ENCODE measurements at places on chromosomes 11 and 22.
A peak's percentile ranks its signal among the peaks of the same experiment; 100 is the strongest.

- no peak for DNase-seq
Observed at GRCh38 chr11:47617417-47617809, 23.2 kb upstream of the C1QTNF4 start.

DNA sequence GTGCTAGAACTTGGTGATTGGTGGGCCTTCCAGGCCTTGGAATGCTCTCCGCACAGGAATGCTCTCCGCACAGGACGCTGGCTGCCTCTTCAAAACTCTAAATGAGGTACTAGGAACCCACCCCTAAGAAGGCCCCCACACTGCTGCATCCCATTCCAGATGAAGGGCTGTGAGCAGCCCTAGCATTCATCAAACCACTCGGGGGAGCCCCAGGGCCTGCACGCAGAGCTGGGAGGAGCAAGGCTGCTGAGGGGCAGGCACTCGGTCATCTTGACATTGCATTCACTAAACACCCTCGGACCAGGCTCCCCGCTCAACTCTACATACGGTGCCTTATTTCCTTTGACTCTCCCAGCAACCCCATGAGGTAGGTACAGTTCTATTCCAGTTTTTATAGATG is 49.2 kb upstream of the EMID1 start:
- no peak for DNase-seq

DNA sequence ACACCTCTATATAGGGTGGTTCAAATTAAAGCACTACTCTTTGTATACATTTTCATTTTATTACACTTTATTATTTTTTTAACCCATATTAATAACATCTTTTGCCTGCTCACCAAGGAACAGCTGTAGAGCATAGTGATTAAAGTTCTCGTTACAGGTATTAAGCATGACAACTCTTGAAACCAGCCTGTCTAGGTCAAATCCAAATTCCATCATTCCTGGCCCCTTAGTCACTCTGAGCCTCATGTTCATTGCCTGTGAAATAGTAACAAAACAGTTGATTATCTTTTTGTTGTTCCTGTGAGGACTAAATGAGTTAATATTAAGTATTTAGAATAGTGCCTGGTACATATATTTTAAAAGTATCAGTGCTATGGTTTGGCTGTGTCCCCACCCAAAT is 334.5 kb downstream of the RAB38 start:
- no peak for DNase-seq

- DNase-seq: no peak
Observed at GRCh38 chr11:57460022-57460757, at the start of gene RTN4RL2. RTN4RL2 (plus strand) TSS chr11:57460528; CDS start chr11:57460866, 338 bp downstream.

GRCh38 chr22:46574993-46575910 is 37.8 kb upstream of the CELSR1 start:
- no peak for DNase-seq

GRCh38 chr11:45750439-45750838 is 54.5 kb upstream of the SLC35C1 start:
- DNase-seq: no peak

- peak; percentile 62 for DNase-seq
Observed at GRCh38 chr11:117907276-117908108, 21.7 kb downstream of the TMPRSS13 start.

- DNase-seq: no peak
Observed at GRCh38 chr22:28002863-28003565, 84.0 kb upstream of the PITPNB start.

- DNase-seq: no peak
Observed at GRCh38 chr11:35786188-35786587, 123.6 kb downstream of the TRIM44 start.

- DNase-seq: no peak
Observed at GRCh38 chr22:38228873-38229740, 27.3 kb downstream of the MAFF start.

DNA sequence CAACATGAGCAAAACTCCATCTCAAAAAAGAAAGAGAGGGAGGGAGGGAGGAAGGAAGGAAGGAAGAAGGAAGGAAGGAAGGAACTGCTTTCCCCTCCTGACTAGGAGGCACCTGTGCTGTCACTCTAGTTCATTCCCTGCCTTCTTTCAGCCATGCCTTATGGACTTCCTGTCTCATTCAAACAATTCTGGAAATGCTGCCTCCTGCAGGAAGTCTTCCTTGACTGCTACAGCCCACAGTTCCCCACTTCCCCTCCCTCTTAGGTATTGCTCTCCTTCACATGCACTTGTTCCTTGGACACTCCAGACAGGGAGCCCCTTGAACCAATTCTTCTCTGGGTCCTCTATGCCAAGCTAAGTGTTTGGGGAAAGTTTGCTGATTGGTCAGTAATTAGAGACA is 31.6 kb upstream of the WNT11 start:
- no peak for DNase-seq

- no peak for DNase-seq
Observed at GRCh38 chr22:24146194-24146616, 35.1 kb upstream of the SUSD2 start.

DNA sequence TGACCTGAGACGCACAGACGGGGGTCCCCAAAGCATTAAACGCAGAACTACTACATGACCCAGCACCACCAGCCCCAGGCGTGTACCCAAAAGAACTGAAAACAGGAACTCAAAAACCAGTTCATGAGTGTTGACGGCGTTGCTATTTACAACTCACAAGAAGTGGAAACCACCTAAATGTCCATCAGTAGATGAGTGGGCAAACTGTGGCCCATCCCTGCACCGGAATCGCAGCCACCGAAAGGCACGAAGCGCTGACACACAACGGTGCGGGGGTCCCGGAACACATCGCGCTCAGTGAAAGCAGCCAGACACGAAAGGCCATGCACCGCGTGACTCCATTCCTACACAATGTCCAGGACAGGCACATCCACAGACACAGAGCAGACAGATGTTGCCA is 79.2 kb downstream of the TRMU start:
- no peak for DNase-seq

DNA sequence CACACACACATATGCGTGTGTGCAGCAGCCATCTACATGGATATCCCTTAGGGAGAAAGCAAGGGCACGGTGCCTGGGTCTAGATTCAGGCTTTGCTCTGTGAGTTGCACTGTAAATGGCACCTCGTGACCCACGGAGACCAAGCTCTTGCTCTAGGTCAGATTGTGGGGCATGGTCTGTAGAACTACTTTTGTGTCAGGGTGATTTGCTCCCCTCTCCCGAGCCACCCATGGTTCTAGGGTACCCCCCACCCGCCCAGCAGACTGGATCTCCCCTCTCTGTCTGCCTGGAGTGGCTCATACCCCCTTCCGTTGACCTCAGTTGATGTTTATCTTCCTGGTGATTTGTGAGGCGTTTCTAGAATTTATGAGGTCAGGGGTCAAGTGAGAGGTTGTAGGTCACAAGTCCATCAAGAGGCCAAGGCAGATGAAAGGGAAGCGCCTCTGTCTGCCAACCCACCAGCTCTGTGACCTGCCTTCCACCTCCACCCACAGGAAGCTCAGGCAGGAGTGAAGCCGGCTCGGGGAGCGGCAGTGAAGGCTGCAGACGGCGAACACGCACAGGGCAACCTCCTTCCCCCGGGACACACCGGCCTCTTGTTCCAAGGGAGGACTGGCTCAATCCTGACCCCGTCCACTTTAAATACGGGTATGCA is 76.2 kb upstream of the TTLL12 start:
- no peak for DNase-seq

DNA sequence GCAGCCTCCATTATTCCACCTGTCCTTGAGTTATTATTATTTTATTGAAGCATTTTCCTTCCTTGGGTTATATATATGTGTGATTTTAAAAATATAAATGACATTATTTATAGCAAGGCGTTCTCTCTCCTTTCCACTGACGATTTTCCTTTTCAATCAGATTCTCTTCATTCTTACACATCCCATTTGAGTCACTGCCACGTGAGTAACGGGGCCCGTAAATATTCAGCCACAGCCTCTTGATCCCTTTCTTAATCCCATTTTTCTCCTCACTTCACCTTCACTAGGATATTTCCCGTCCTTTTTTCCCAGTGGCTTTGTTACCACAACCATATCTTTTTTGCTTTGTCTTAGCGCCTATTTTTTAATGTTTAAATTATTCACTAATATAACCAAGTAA is 396.2 kb downstream of the NTM start:
- no peak for DNase-seq

DNA sequence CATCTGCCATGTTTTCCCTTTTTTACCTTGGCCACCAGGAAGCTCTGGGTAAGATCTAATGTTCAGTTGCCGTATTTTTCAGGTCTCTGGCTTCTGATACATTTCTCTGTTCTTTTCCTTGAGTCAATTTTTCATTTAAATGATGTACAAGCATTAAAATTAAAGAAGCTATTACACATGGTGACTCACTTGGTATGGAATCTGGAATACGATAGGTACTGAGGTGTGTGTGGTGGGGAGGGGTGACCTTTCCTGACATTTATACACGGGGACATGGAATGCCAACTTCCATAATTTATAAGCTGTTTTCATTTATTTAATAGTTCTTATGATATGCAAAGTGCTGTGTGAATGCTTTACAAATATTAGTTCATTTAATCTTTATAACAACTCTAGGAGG is 47.8 kb upstream of the ALX4 start:
- no peak for DNase-seq

GRCh38 chr11:703506-703905 is 2.5 kb upstream of the EPS8L2 start:
- DNase-seq: no peak

GRCh38 chr22:49230194-49230577 is 597.5 kb downstream of the BRD1 start:
- no peak for DNase-seq

GRCh38 chr11:40149721-40150120 is 1309.7 kb downstream of the LRRC4C start:
- no peak for DNase-seq

DNA sequence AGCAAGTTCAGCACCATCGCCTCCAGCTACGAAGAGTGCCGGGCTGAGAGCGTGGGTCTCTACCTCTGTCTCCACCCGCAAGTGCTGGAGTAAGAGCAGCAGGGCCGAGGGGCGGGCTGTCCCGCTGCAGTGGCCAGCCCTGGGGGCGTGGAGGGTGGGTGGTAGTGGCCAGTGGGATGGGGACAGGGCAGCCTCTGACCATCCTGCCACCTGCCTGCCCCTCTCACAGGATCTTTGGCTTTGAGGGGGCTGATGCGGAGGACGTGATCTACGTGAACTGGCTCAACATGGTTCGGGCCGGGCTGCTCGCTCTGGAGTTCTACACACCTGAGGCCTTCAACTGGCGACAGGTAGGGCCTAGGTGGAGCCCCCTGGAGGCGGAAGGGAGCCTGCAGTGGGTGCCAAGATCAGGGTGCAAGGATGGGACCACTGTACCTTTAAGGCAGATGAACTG is 15.0 kb upstream of the BBS1 start:
- no peak for DNase-seq

DNA sequence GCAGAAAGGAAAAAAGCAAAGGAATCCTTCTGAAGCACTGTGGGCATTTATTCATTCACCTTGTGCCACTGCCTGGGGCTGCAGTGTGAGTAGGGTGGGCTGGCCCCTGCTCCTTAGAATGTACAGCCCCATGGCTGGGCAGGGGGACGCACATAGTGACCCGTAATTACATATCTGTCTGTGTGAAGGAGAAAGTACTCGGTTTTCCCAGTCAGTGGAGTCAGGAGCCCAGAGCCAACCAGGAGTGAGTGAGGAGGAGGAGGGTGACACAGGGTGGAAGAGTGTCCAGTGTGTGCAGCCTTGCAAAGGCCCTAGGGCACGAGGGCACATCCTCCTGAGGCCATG is 91.9 kb downstream of the CDKN1C start:
- no peak for DNase-seq

DNA sequence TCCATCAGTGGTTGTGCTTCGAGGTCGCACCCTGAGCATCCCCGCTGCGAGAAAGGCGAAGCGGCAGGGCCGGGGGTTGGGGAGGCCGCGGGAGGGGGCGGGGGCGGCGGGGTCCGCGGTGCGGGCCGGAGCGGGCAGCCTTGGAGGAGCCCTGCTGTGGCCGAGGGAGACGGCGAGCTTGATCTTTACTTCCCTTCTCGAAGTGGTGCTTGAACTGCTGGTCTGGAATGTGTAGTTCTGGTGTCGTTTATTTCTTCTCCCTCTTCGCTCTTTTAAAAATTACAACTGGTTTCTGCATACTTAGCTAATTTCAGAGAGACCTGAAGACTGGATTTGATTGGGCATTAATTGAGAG is 1.1 kb downstream of the APLP2 start:
- no peak for DNase-seq

DNA sequence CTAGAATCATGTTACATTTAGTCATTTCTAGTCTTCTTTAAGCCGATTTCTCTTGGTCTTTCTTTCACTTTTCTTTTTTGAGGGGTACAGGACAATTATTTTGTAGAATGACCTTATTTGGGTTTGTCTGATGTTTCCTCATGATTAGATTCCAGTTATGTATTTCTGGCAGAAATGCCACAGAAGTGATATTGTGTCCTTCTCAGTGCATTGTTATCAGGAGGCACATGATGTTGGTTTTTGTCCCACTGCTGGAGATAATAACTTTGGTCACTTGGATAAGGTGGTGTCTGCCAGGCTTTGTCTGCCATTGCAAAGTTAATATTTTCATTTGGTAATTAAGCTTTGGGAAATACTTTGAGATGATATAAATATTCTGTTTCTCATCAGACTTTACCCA is 100.3 kb downstream of the RRM1 start:
- DNase-seq: no peak

DNA sequence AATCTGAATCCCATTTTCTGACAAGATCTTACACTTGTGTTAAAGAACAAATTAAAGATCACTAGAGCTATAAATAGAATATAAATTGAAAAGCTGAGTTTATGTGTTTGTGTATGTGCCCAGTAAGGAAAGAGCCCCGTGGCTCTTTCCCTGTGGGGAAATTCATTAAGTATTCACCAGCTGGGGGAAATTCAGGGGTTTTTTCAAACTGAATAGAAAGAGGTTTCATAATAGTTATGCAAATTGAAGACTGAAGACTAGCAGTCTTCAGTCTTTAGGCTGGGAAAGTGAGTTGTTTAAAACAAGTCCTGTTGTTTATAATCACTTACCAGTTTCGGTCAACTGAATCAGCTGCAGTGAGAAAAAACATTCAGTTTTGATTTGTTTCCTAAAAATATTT is 11.3 kb upstream of the MS4A7 start:
- DNase-seq: no peak

- DNase-seq: no peak
Observed at GRCh38 chr22:22417495-22418162, 90.9 kb downstream of the ZNF280B start.

All from stimulated activated CD8-positive, alpha-beta memory T cell treated with anti-CD3 and anti-CD28 coated beads, Interleukin-4, amount 100 ng/mL, for 4 hours (primary cell).